Naive thymus-derived CD4-positive, alpha-beta T cell (primary cell): ENCODE measurements at places on chromosomes 5 and 9. TPM values are rescaled to one million over a fixed set of nuclear protein-coding genes. Genes with fewer than 3 reads are reported as not detected.
A peak's percentile ranks its signal among the peaks of the same experiment; 100 is the strongest.

DNA sequence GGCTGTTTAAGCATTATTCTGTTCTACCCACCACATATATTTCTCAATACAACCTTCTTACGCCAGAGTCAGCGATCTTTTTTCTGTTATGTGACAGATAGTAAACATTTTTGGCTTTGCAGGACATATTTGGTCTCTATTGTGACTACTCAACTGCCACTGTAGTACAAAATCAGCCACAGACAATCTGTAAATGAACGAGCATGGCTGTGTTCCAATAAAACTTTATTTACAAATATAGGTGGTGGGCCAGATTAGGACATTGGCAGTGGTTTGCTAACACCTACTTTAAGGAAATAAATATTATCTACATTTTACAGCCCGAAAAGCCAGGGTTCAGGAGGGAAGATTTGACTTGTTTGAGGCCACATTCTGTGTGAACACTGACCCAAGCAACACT lies 40.2 kb upstream of the FBXW11 start:
- no peaks in the 10 kb centered on the region for H3K27me3 ChIP-seq
- no peak overlapping the region for H3K4me3 ChIP-seq
- H3K27ac ChIP-seq: no peak overlapping the region

GRCh38 chr5:51379331-51379700 lies 3.9 kb upstream of the ISL1 start:
- no peak overlapping the region for H3K4me3 ChIP-seq
- H3K36me3 ChIP-seq: no peaks in the 10 kb centered on the region
- no peaks in the 10 kb centered on the region for H3K4me1 ChIP-seq
- H3K27ac ChIP-seq: no peak overlapping the region

DNA sequence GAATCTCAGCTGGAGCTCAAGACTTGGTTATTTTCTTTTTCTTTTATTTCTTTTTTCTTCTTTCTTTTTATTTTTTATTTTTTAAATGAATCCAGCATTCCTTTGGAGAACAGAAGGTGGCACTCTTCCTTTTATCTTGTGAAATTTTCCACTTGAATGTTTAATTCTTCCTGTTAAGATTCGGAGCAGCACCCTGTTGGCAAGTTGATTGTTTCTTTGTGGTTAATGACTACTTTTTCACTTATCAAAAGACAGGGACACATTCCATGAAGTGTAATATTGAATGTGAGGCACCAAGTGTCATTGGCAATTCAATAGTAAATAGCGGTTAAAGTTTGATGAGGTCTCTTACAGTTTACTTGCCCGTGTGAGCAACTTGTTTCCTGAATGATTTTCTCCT lies 240.5 kb upstream of the CHD1 start:
- H3K36me3 ChIP-seq: no peaks in the 10 kb centered on the region
- H3K27ac ChIP-seq: no peak overlapping the region
- no peak for DNase-seq

DNA sequence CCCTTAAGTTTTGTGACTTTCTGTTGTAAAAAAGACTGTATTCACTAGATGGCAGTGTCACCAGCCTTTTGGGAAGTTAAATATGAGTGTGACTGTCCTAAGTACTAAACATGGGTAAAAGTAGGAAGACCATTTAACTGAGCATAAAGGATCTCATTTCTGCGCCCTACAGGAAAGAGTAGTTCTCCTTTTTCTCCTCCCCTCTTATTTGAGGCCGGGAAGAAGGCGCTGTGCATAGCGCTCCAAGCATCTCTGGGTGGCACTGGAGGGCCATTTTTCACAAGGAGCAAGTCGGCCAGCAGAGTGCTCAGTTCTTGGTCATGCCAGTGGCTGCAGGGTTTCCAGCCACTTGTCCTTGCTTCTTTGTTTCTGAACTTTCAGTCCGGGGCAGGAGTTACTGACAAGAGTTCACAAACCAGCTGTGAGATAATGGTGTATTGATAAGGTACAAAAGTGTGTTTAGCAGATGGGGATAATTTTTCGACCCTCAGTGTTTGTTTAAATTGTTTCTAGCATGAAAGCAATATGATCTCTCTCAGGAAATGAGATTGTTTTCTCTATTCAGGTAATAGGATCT lies 227.6 kb upstream of the DMRT1 start:
- H3K27me3 ChIP-seq: no peaks in the 10 kb centered on the region
- H3K36me3 ChIP-seq: no peaks in the 10 kb centered on the region
- H3K27ac ChIP-seq: no peak overlapping the region
- peak; percentile 30 for DNase-seq

DNA sequence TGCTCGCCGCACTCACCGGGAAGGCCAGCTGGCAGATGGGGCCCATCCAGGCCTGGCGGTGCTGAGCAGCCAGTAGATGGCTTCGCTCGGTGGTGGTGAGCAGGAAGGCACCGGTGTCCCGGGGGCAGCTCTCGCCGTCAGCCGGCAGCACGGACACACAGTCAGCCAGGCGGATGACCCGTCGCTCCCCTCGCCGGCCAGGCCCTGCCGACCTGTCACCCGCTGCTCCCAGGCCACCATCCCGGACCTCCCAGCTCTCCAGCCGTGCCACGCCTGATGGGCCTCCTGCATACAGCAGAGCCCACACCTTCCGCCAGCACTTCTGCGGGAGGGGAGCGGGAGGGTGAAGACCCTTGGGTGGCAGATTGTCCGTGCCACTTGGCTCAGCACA lies 1.4 kb downstream of the DOK3 start:
- H3K4me3 ChIP-seq: no peak overlapping the region
- DNase-seq: no peak
- H3K27me3 ChIP-seq: no peaks in the 10 kb centered on the region
- no peak overlapping the region for H3K27ac ChIP-seq
- H3K36me3 ChIP-seq: peaks cover 26% of the 10 kb centered on the region
- no peaks in the 10 kb centered on the region for H3K4me1 ChIP-seq

The EQTN gene
- not detected in 2 replicates for total RNA-seq
